CD4-positive, alpha-beta memory T cell (primary cell): ENCODE measurements at places on chromosomes 2 and 18. TPM values are rescaled to one million over a fixed set of nuclear protein-coding genes. Genes with fewer than 3 reads are reported as not detected.

The SPHKAP gene
- not detected for total RNA-seq

The GAL3ST2 gene
- total RNA-seq: not detected

The TMEM200C gene
- total RNA-seq: not detected

The VWA3B gene
- not detected for total RNA-seq

The DSG4 gene
- not detected for total RNA-seq

The LGALSL gene
- total RNA-seq: 0.29 TPM

The RBM45 gene
- total RNA-seq: 28.0 TPM

The ATP6V1C2 gene
- not detected for total RNA-seq

The REG3G gene
- total RNA-seq: not detected

The NOL4 gene
- total RNA-seq: not detected

DNA sequence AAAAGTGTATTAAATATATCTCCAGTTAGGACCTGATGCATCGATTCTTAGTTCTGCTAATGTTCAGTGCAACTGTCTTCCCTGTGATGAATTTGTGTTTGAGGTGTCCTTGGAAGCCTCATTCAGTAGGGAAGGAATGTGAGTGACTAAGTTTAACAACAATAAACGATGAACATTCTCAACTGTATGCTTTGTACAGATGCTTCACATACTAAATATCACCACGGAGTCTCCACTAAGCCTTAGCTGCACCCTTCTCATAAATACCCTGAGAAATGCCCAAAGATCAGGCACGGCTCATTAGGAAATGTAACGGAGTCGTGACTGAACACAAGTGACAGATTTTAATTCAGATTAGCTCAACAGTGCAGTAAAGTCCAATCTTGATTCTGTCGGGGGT lies 24.4 kb upstream of the AGFG1 start:
- DNase-seq: no peak

- no peak for DNase-seq
These were observed 94.1 kb upstream of the SLC14A2 start for GRCh38 chr18:45521136-45521535.

DNA sequence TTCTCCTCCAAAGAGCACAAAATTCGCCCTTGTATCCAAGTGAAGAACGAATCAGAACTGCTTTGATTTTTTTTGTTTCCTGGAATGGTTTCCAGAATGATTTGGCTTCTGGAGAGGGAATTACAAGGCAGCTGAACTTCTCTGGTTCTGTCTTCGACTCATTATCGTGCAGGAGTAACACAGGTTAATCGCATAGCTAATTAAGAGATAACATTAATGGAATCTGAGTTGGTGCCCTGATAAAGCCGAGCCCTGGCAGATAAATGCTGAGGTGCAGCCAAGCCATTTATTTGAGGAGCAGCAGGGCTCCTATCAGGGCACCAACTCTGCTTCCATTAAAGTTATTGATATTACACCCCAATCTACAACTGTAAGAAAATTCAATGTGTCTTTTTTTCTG lies 433.7 kb downstream of the ZNF521 start:
- DNase-seq: no peak

GRCh38 chr2:145984580-145984979 lies 1464.7 kb upstream of the ZEB2 start:
- DNase-seq: no peak

GRCh38 chr2:203982276-203982675 lies 45.7 kb downstream of the ICOS start:
- no peak for DNase-seq

GRCh38 chr2:222713002-222713401 lies 41.5 kb downstream of the MOGAT1 start:
- DNase-seq: no peak

DNA sequence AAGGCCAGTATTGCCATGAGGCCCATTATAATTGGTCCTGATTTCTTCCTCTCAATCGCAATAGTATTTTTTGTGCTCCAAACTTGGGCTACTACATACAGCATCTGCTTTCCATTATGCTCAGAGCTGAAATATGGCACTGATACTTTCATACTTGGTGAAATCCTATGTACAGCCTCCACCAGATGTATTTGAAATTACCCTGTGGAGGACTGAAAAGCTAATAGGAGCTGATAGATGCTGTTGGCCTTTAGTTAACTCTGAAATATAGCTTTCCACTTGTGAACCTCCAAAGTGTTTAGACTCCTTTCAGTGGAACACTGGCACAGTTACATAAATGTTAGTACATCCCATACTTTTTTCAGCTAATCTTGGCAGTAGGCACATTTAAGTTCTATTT lies 205.7 kb downstream of the NEDD4L start:
- DNase-seq: no peak

DNA sequence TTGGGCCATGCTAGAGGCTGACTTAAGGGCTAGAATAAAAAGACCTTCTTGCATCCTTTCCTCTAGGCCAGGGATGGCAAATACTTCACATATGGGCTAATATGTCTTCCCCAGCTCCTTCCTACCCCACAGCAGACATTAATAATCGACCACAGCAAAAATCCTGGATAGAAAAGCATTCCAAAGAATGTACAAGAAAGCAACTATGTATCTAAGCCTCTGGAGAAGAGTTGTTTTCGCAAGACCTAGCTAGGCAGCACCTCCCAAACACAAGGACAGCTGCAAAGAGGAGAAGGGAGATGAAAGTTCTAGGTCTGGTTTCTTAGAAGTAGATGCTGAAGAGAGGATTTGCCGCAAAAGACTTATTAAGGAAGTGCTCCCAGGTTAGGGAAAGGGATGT lies 372.6 kb downstream of the SLC4A3 start:
- DNase-seq: no peak

GRCh38 chr2:82320296-82320695 lies 2015.7 kb upstream of the LRRTM1 start:
- no peak for DNase-seq

DNA sequence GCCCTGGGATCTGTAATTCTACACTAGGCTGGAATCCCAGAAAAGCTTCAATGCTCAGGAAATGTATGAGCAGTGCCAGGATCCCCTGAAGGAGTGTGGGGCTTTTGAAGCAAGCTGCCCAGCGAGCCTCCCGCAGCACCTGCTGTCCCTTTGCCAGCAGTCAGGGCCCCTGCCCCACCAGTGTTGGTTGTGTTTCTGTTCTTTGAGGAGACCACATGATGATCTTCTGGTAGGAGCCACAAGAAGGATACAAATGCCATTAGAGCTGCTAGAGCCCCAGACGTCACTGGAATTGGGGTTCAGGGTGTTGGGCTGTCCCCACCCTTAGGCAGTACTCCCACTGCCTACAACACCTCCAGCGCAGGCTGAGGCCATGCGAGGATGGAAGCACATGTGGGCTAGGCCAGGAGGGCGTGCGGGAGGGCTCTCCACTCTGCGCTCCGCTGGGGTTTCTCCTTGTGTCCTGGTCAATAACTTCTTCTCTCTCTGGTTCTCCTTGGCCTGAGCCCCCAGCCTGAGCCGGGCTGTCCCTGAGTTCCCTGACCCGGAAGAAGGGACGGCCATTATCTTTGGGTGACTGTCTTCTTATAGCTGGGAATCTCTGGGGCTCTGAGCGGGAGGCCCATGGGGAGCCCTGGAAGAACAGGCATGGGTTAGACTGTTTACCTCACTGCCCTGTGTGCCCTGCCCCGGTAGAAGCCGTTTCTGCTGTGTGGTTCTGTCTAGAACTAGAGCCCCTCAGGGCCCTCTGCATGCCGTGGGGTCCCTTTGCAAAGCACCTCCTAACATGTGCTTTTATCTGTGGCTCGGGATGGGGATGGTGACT lies 73.9 kb downstream of the LRRFIP1 start:
- DNase-seq: no peak

GRCh38 chr18:41751161-41751560 lies 203.9 kb upstream of the PIK3C3 start:
- no peak for DNase-seq

DNA sequence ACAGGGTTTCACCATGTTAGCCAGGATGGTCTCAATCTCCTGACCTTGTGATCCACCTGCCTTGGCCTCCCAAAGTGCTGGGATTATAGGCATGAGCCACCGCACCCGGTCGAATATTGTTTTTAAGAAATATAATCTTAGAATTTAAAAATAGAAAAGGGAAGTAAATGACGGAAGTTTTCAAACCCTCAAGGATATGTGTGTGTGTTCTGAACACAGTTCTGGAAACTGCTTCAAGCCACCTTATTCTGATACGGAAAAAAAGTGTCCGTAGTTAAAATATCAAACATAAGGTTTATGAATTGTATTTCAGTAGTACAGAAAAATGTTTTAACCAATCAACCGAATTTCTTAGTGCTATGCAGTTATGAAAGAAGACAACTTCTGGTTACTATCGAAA lies 115.9 kb downstream of the UPP2 start:
- DNase-seq: no peak

DNA sequence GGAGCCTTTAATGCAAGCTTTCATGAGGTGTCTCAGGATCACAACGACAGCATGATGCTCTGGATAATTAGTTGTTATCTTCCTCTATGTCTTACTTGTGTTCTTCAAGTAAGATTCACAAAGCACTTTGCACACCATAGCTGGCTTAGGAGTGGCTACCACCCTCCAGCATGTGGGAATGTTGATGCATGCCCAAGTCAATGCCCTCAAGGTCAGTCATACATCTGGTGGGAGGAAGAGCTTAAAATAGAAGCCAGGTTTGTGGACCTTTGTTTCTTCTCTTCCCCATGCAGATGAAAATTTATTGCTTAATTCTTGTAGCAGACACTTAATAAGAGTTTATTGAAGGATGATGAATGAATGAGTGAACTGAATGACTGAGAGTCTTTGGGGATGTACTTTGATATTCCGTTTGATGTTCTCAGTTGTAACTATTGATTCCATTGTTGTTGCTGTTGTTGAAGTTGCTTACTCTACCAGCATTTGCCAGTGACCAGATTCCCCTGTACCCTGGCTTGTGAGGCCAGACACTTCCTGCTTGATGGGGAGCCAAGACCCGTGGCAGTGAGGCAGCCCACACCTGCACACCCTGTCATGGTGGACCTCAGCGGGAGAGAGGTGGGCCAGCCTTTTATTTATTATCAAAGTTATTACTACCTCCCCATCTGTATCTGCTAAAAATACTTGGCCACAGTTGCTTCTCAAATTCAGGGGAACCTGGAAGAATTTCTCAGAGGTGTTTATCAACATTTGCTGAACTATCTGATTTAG lies 137.8 kb downstream of the LAMA3 start:
- no peak for DNase-seq

DNA sequence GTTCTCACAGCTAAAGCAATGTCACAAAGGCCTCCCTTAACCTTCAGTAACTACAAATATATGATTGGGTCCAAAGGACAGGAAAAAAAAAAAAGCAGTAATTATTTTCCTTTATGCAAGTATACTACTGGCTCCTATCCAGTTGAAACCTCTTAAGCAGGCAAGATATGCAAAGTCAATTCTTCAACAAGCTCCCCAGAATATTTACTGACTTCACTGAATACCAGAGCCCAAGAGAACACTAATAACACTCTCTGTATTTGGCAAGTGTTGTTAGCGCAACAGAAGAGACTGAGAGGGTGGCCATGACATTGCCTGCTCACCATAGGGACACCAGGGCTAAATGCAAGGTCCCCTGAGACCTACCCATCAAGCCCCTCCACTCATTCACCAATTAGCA lies 74.5 kb downstream of the AP1S3 start:
- DNase-seq: no peak

- DNase-seq: no peak
These were observed 75.9 kb downstream of the MRPS9 start for GRCh38 chr2:105113616-105114291.

- no peak for DNase-seq
These were observed 29.2 kb upstream of the HNRNPLL start for GRCh38 chr2:38631976-38632375.

DNA sequence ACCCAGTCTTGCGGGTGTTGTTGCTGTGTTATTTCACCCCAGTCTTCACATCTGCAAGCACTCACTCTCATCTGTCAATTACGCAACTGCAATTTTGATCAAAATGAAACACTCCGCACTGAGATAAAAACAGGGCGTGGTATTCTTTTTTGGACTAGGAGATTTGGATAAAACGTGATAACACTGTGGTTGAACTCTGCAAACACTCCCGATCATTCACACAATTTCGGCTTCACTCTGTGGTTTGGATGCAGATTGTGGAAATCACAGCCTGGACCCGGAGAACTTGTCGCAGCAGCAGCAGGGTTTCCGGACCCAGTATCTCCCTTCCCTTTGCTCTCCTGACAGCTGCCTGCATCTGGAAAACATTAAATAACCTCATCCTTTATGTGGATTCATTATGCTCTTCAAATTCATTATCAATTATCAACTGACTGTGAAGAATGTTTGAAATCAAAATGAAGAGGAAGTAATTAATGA lies 49.4 kb upstream of the APCDD1 start:
- DNase-seq: no peak

DNA sequence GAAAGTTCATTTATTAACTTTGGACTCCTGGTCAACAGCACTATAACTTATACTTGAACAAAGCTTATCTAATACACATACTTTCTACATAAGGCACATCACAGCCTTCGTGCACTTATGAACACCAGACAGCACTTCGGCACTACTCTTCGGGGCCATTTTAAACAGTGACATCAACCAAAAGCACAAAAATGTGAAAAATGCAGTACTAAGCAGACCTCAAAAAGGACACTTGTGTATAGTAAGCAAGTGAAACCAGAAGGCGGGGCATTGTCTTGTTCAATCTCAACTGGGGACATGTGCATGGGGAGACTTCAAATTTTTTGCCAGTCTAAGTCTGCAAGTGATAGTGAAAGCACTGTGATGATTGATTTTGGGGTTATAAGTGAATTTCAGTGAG lies 163.0 kb downstream of the NCKAP5 start:
- DNase-seq: no peak

- no peak for DNase-seq
These were observed 487.4 kb upstream of the ZEB2 start for GRCh38 chr2:145007093-145007959.

DNA sequence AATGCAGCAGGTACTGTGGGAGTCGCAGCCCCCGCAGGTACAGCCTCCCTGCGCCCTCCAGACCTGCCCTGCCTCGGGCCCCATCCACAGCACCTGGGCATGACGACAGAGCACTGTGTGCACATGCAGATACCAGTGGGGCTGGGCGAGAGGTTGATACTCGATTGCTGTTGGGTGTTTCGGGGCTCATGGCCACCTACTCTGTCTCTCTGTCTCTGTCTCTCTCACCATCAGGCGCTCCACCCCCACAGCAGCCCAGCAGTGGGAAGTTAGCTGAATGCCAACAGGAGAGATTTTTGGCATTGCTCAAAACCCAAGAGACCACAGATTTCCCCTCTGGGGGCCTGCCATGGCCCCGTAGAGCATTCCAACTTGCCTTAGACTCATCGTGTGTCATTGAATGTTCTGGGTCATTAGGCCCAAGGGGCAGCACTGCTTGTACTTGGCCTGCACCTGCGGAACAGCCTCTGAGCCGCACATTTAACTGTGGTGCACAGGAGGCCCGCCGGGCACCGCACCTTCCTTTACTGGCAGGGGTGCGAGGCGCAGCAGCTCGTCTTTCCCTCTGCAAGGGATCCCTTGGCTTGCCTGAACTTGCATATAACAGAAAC lies 18.8 kb downstream of the KCNIP3 start:
- no peak for DNase-seq

GRCh38 chr18:58632552-58632951 lies 3.7 kb upstream of the ALPK2 start:
- no peak for DNase-seq

DNA sequence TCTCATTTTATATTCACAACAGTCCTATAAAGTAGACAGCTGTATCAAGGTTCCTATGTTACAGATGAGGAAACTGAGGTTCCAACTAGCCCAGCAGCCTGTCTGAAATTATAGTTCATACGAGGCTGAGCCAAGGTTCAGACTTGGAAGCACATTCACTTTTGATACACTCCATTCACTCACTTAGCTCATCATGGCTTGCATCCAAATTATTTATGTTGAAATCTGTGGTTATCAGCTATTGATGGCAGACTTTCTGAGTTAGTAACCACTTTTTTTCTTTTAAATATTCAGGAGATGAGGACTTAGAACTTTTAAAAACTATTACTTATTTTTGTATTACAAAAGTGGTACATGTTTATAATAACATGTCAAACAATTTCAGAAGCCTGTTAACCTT lies 188.2 kb downstream of the MTX2 start:
- DNase-seq: no peak
